Activated T-helper 9 cell treated with anti-CD3 and anti-CD28 coated beads, Interleukin-2, amount 50 U/mL, for 16 hours (primary cell): ENCODE measurements at places on chromosomes 16 and 17.

GRCh38 chr16:81615411-81615810 is 163.7 kb upstream of the PLCG2 start:
- no peak for DNase-seq

DNA sequence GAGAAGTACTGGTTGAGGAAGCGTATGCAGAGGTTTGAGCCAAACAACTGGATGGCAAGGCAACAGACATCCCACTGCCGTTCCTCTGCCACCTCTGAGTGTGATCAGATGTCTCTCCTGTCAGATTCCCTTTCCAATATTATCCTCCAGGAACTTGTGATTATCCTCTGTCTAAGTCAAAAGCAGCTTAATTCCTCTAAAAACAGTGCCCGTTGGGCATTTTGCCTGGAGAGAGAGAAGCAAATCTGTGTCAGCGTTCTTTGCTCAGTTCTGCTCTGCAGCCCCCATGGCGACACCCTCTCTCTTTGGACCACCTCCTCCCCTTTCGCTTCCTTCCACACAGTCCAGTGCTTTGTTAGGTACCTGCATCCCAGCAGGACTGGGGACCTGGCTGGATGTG is 56.1 kb upstream of the TBX2 start:
- no peak for DNase-seq

DNA sequence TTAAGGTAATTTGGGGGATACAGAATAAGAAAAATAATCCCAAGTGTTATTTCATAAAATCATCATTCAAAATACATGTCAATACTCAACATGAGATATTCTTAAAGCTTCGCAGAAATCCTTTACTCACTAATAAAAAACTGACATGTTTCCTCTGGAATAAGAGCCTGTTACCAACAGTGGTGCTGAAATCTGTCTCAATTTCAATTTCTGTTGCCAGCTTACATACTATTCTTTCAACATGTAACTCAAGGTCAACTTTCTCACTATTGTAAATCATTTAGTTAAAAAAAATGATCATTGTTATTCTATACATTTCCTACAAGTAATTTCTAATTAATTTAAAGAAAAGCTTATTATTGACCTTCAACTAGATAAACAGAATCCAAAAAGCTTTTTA is 67.9 kb downstream of the CEP95 start:
- no peak for DNase-seq

- no peak for DNase-seq
Observed at GRCh38 chr16:67539691-67540635, 11.3 kb downstream of the RIPOR1 start.
